ENCODE measurements at places on chromosomes 1 and 21. TPM values are rescaled to one million over a fixed set of nuclear protein-coding genes. Genes with fewer than 3 reads are reported as not detected.

The SERTAD4 gene
- 3.7 TPM for total RNA-seq

The RIPPLY3 gene
- total RNA-seq: not detected

The CFHR1 gene
- total RNA-seq: not detected

The UBE2G2 gene
- total RNA-seq: 69.7 TPM

The PPT1 gene
- 31.1 TPM for total RNA-seq

The FCRL6 gene
- total RNA-seq: 0.16 TPM

The CAPZA1 gene
- 35.3 TPM for total RNA-seq

The WNT4 gene
- 0.38 TPM for total RNA-seq

The DCDC2B gene
- total RNA-seq: not detected

The NUP133 gene
- 24.5 TPM for total RNA-seq
